IPS DF 6.9 (cell line): ENCODE measurements at places on chromosomes 4 and X.

DNA sequence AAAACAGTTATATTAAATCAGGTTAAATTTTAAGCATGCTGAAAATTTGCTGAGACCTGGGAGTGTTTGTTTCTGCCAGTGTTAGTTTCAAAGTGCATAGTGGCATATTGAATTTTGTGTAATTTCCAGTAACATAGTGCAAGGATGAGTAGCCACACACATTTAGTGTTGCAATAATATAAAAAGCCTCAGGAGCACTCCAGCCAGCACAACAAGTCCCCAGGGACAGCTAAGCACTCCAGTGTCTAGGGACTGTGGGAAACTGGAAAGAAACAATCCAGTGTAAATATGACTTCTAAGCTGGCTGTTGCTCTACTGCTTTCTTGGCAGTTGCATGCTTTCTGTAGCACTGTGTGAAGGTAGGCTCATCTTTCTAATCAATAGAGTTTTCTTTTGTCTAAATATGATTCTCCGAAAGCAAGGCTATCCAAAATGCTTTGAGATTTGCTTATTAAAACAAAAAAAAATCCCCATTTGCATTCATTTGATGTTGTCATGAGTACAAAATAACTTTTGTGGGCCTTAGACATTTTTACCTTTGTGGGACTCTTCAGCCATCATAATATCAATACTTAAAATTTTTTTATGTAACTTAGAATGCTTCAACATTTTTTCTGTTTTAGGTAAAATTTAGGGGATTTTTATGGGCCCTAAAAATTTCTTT is 24.2 kb upstream of the CXCL2 start:
- DNase-seq, result no peak
- H3K36me3 ChIP-seq, result no peaks in the 10 kb centered on the region
- H3K4me1 ChIP-seq, result no peaks in the 10 kb centered on the region
- H3K27ac ChIP-seq, result no peak overlapping the region

GRCh38 chrX:103310555-103311398 is at the start of gene BEX2:
TSS of gene BEX2 (minus strand) at chrX:103310990. CDS start at chrX:103309976, 1,014 bp downstream.
- no peaks in the 10 kb centered on the region for H3K36me3 ChIP-seq
- no peaks in the 10 kb centered on the region for H3K4me1 ChIP-seq

DNA sequence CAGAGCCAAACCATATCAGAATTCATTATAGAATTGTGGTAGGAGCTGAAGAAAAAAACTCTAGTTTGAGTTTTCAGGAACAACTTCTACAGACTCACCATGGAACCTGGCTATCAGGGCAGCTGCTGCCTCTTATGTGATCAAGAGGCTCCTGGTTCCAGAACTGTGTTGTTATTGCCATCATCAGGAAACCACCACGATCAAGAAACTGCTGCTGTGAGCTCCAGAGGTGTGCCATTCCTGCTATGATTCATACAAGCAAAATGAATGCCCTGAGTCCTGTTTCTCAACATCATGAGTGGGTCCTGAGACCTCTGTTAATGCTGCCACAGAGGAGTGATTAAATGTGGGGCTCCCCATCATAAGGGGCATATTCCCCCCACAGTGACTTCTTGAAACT is 43.7 kb downstream of the TASL start:
- no peak for DNase-seq
- H3K4me3 ChIP-seq, result no peak overlapping the region
- no peaks in the 10 kb centered on the region for H3K4me1 ChIP-seq
- H3K27me3 ChIP-seq, result no peaks in the 10 kb centered on the region
- no peak overlapping the region for H3K27ac ChIP-seq

- no peak overlapping the region for H3K27ac ChIP-seq
- no peaks in the 10 kb centered on the region; the same call in 1 of the 2 replicates for H3K27me3 ChIP-seq
- H3K4me1 ChIP-seq, result no peaks in the 10 kb centered on the region
- H3K36me3 ChIP-seq, result no peaks in the 10 kb centered on the region
These were observed 363.6 kb upstream of the FAM241A start for GRCh38 chr4:111781611-111782010.

DNA sequence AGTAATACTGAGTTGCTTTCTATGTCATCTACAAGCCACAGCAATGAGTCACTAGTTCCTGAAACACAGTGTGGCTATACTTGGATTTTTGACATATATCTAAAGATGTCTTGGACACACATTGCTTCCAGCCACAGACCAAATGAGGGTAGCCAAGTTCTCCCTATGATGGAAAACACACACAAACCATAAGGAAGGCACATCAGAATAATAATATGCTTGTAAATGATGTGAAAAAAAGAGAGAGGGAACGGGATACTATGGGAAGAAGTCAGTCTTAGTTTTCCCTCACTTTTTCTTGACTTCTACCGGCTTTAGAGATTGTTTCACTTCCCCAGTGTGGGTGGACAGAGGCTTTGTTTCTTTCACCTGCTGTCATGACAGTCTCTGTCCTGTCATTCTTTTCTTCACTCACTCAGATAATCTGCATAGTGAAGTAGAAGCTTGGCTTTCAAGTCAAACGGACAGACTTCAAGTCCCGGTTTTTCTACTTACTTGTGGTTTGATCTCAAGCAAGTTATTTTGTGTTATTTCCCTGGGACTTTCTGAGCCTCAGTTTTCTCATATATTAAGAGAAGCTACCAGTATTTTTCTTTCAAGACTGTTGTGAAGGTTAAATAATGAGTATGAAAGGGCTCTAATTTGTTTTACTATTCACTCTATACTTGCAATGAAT is 34.7 kb downstream of the P2RY10 start:
- H3K27me3 ChIP-seq, result no peaks in the 10 kb centered on the region
- H3K27ac ChIP-seq, result no peak overlapping the region

- peaks cover 1% of the 10 kb centered on the region; the same call in 1 of the 2 replicates for H3K4me1 ChIP-seq
- no peaks in the 10 kb centered on the region for H3K27me3 ChIP-seq
- no peak for DNase-seq
- no peak overlapping the region for H3K4me3 ChIP-seq
- H3K27ac ChIP-seq, result no peak overlapping the region
- H3K36me3 ChIP-seq, result peaks cover 3% of the 10 kb centered on the region; the same call in 1 of the 2 replicates
These were observed 81.6 kb downstream of the RBPJ start for GRCh38 chr4:26402458-26402857.

GRCh38 chrX:109704563-109704962 is 28.5 kb downstream of the ACSL4 start:
- H3K4me1 ChIP-seq, result no peaks in the 10 kb centered on the region
- DNase-seq, result no peak
- H3K27me3 ChIP-seq, result no peaks in the 10 kb centered on the region
- H3K36me3 ChIP-seq, result no peaks in the 10 kb centered on the region
- H3K4me3 ChIP-seq, result no peak overlapping the region
